Activated naive CD4-positive, alpha-beta T cell treated with anti-CD3 and anti-CD28 coated beads, Interleukin-2, amount 50 U/mL, for 16 hours (primary cell): ENCODE measurements at places on chromosomes 6 and 20.

DNA sequence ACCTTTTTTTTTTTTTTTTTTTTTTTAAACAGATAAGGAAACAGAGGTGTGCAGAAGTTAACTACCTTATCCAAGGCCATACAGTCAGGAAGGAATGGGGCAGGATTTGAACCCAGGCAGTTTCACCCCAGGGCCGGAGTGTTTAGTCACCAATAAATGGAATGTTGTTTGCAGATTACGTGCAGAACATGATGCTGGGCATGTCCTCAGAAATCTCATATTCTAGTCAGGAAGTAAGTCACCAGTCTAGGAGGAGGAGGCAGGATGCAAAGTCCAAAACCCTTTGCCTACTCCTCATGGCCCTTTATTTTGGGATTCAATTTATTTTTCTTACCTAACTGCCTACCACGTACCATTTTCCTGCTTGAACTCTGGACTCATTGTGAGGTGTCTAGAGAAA lies 57.1 kb upstream of the LRRC1 start:
- DNase-seq = no peak

GRCh38 chr20:47725248-47725973 lies 59.9 kb downstream of the SULF2 start:
- DNase-seq = peak; percentile 78

DNA sequence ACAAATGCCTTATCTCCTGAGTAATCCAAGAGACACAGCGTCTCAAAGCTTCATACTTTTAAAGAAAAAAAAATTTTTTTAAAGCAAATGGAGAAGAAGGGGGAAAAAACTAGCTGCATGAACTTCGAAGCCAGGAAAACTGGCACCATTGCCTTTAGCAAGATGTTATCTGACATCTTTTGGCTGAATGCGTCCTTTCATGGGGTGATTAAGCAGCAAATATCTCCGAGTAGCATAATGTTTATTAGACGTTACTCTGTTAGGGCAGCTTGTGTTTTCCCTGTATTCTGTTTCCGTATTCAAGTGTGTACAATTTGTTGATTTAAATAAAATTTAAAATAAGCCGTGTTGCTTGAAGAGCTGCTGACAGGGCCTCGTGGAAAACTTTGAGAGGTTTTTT lies 76.5 kb upstream of the TSHZ2 start:
- DNase-seq = no peak

GRCh38 chr6:146598772-146599405 lies at the start of gene ADGB:
TSS of gene ADGB (plus strand) at chr6:146598972. CDS start at chr6:146599041, 69 bp downstream.
- DNase-seq = no peak

GRCh38 chr20:63668351-63668750 lies 10.2 kb downstream of the RTEL1 start:
- no peak for DNase-seq

DNA sequence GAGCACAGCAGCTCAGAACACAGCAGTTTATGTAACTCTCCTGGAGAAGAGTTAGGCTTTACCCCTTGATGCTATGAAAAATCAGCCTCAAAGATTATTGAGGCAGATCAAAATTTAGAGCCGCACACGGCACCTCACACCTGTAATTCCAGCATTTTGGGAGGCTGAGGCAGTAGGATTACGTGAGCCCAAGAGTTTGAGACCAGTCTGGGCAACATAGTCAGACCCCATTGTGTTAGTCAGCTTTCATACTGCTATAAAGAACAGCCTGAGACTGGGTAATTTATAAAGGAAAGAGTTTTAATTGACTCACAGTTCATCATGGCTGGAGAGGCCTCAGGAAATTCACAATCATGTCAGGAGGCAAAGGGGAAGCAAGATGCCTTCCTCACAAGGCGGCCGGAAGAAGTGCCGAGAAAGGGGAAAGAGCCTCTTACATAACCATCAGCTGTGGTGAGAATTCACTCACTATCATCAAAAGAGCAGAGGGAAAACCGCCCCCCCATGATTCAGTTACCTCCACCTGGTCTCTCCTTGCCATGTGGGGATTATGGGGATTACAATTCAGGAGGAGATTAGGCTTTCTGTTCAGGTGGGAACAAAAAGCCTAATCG lies 87.7 kb downstream of the SGK1 start:
- no peak for DNase-seq

DNA sequence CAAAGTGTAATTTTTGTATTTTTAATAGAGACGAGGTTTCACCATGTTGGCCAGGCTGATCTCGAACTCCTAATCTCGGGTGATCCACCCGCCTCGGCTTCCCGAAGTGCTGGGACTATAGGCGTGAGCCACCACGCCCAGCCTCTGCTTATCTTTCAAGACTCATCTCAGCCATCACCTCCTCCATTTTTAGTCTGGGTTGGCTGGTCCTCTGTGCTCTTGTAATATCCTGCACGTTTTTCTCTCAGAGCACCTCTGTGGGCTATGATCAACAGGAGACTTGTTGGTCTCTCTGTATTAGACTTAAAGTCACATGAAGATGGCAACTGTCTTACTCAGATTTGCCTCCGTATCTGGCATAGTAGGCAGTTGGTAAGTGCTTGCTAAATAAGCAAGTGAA lies 7.6 kb downstream of the NOTCH4 start:
- no peak for DNase-seq

DNA sequence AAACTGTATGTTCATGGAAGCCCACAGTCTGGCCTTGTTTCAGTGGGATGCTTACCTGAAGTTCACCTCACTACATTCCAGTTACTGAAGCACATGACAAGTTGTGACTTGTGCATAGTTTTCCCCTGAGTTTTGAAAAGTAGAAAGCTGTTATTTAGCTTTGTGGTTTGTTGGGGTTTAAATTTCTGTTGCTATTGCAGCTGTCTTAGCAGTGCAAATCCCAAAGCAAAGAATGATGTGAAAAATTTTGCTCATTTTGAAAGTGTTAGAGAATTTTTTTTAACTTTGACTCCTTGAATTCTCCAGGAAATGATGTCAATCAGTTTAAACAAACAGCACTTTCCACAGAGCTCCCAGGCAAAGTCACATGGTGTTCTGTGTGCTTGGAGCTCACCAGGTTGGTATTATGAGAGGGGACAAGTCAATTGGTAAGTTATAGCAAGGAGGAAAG lies 268.4 kb downstream of the ADGRG6 start:
- DNase-seq = no peak

DNA sequence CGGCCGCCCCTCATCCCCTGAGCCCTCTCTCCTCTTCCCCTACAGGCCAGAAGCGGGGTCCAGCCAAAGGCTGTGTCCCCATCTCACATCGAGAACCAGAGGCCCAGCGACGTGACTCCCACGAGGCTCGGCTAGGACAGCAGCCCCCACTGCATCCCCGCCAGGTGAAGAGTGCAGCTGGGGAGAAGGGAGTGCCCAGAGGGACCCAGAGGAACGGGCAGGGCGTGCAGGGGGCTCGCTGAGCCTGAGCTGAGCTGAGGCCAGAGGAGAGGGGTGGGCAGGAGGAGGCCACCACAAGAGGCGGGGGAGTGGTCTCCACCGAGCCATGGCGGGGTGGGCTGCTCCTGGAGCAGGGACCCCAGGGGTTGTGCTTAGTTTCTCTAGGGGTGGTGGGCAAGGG lies 32.6 kb downstream of the KCNQ2 start:
- DNase-seq = no peak

- no peak for DNase-seq
These were observed 261.1 kb downstream of the THBS2 start for GRCh38 chr6:168992446-168993144.

DNA sequence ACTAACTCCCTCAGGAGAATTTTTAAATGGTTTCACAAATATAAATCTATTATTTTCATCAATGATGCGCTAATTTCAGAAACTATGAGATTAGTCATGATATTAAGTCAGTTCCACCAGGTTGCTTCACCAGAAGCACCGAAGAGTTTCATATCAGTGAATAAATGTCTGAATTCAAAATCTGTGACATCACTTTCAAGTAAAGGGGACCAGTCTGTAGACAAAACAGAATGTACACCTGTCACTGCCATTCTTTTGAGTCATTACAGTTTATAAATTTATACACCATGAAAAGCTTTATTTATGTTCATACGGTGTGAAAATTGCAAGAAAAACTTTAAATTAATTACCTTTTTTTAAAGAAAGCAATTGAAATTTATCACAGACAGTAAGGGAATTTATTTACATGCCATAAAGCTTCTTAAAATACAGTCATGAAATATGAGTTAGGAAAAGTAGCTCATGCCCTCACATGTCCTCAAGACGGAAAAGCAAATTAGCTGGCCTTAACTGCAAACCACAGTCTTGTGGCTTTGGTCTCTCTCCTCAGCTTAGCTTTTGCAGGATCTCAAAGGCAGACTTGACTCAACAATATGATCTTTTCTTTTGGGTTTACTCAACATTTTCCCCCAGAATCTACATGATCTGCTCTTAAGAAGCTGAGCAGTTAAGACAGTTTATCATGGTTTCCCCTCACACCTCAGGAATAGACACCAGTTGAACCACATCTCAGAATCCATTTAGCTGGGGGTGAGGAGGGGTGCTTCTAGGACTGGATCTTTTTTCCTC lies 177.7 kb upstream of the MCHR2 start:
- no peak for DNase-seq

DNA sequence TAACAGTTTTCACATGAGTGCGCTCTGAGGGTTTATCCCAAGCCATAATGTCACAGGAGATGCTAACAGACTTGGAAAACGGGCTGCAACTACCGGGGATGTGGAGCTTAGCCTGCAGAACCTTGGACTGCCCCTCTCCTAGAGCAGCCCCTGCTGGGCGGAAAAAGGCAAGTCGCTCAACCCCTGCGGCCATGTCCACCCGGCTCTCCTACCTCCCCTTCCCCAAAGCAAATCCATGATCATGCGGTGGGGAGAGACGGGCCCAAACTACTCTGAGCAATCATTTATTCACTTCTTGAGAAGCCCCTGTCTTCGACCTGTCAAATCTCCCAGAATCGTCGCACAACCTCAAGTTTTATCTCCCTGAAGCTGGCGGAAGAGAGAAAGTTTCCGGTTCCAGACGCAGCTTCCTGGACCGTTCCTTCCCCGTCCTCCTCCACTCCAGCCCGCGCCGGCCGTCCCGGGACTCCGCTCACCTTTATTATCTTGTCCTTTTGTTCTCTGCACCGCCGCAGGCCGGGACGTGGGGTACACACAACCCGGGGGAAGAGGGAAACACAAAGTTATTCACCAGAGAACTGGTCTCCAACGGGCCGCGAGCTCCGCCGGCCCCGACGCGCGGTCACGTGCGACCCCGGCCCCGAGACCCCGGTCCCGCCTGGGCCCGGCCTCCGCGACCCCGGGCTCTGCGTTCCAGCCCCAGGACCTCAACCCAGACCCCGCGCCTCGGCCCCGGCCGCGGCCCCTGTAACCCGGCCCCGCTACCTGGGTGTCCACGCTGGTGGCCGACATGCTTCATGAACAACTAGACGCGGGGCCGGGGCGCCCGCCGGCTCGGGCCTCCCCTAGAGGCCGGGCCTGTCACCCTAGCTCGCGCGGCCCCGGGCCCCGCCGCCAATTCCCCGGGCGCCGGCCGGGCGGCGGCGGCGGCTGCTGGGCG lies 560 bp downstream of the YTHDF1 start:
- DNase-seq = no peak

DNA sequence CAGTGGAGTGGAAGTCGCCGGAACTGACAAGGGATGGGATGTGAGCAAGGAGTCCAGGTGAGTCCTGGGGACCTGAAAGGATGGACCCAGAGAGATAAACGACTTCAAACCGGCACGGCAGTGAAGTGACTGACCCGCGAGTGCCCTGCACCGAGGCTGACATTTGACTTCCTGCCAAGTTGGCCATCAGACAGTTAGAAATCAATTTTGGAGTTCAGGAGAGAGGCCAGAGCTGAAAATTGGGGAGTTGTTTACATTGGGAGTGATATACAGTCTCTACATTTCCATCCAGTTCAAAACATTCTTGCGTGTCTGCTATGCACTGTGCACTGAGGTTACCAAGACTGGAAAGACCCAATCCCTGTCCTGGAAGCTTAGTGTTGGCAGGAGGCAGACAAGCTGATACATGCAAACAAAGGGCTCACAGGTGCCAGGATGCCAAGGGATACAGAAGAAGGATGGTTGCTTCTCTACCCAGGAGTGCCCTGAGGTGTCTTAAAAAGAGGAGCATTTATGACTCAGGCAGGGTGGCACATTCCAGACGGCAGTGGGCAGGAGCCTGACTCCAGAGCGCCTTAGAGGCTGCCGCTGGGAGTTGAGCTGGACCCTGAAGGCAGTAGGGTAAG lies 186.6 kb downstream of the MTHFD1L start:
- no peak for DNase-seq
